ENCODE measurements at places on chromosomes 7 and 10. TPM values are rescaled to one million over a fixed set of nuclear protein-coding genes. Genes with fewer than 3 reads are reported as not detected.

The CNNM1 gene
- polyA plus RNA-seq = not detected

The ACTL6B gene
- polyA plus RNA-seq = not detected

The RNLS gene
- polyA plus RNA-seq = 9.1 TPM

The CPXM2 gene
- 0.78 TPM for polyA plus RNA-seq

The GATAD1 gene
- 12.5 TPM for polyA plus RNA-seq

The ERVW-1 gene
- 0.03 TPM for polyA plus RNA-seq

The SPAG6 gene
- polyA plus RNA-seq = not detected

The CLRN3 gene
- polyA plus RNA-seq = not detected

The PRSS58 gene
- polyA plus RNA-seq = not detected

The COBL gene
- polyA plus RNA-seq = 122 TPM

The MMP21 gene
- 0.04 TPM for polyA plus RNA-seq

The ECHDC3 gene
- polyA plus RNA-seq = 55.8 TPM

The AFAP1L2 gene
- polyA plus RNA-seq = 1.7 TPM

The CTAGE8 gene
- polyA plus RNA-seq = 0.03 TPM

All from psoas muscle (tissue), 8 donors.